Left lobe of liver (tissue), 2 donors: ENCODE measurements at places on chromosomes 4 and X.
A peak's percentile ranks its signal among the peaks of the same experiment; 100 is the strongest.

GRCh38 chr4:89161841-89162240 lies 50.5 kb downstream of the TIGD2 start:
- no peak for DNase-seq

DNA sequence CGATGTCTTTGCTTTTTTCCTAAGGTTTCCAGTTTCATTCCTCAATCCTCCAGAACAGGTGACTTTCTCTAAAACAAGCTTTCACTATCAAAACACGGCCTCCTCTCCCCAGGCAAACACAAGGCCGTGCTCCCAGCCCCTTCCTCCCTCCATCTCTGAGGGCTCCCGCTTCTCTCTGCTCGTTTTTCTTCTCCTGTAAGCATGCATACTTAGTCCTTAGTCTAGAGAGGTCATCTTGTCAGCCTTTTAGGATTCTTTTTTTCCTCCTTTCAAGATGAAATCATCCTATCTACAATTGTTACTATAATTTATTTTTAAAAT lies 18.7 kb downstream of the DCTD start:
- no peak for DNase-seq

- no peak for DNase-seq
Observed at GRCh38 chrX:132775263-132775823, 183.1 kb downstream of the HS6ST2 start.

GRCh38 chr4:181278941-181279340 lies 964.3 kb upstream of the TENM3 start:
- no peak for DNase-seq

GRCh38 chrX:132615391-132616131 lies 126.7 kb upstream of the MBNL3 start:
- peak; percentile 47 for DNase-seq
